NCI-H1092 (cell line): ENCODE measurements at places on chromosomes 3 and 15.

DNA sequence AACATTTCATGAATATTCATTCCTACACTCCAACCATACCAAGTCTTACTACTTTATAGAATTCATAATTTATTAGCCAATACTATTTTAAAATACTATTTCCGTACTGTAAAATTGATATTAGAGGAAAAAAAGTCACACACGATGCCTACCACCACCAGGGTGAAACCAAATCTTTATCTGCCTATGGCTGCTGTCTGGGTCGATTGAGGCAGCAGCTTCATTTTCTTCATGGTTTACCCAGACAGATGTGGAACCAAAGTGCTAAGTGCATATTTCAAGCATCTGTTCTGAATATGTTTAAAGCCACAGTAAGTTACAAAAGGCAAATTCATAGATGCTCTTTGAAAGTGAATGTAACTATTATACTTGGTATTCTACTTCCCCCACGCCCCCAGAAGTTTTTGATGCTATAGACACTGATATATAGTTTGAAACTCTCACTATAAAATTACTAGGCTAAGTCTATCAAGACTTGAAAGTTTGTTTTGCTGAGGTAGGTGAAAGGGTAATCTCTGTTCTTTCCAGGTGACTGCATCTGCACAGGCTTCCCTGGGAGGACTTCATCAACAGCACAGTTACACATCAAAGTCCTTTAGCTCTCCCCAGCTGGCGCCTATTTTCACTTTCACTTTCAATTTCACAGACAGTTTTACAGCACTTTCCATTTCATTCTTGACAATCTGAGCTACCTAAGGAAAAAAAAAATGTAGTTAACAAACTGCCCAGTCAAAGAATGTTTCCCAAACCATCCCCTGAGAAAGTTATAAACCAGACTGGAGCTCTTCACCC lies 113.9 kb downstream of the POLQ start:
- no peak for DNase-seq

GRCh38 chr15:70487387-70487740 lies 276.0 kb downstream of the UACA start:
- no peak for DNase-seq

DNA sequence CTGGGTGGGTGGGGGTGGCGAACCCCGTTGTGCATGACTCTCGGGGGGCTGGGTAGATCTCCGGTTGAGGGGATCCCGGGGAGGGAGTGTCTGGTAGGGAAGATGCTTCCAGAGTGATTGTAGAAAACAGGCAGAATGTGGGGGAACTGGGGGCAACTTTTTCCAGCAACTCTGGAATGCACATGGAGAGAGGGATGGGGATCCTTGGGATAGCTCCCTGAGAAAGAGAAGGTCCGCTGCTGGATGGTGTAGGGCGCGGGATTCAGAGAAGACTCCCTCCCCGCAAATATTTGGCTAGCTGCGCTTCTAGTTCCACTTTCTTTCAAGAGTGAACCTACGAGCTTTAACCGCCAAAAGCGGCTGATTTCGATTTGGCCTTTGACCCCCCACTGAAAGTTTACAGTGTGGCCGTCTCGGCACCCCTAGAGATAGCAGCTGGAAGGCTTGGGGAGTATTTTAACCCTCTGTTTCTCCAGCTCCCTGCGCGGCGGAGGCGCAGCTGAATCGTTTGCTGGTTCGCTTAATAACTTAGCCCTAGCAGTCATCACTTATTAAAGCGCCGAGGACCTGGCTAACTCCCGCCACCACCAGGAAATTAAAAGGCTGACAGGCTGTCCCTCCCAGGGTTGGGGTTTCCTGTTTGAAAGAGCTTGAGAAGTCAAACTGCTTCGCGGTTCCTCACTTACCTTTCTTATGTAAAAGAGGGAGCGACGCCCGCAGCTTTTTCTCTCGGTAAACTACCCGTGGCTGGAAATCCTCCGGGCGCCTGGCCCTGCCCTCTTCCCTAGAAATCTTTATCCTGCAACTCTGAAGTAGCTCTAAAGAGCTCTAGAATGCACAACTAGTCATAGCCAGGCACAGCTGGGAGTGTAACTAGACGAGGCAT lies 1.2 kb downstream of the PHLDB2 start:
- DNase-seq, result peak; percentile 39

DNA sequence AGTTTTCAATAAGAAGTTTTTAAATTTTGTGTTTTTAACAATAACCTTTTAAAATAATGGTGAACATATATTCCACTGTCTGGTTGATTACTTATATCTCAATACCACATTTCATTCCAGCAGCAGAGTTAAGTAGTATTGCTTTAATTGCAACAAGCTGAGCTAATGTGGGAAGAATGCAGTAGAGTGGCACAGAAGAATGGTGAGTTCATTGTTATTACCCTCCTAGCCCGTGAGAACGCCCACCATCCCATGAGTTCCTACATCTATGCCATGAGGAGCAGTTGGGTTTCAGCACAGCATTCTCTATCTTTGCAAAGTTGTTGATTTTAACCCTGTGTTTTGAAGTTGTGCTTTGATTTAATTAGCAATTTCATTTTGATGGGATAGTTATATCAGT lies 17.8 kb upstream of the NR2E3 start:
- no peak for DNase-seq

- DNase-seq, result no peak
Observed at GRCh38 chr3:127221446-127222035, 28.6 kb downstream of the PRR23E start.

GRCh38 chr3:177208781-177209180 lies 11.5 kb upstream of the TBL1XR1 start:
- DNase-seq, result no peak

DNA sequence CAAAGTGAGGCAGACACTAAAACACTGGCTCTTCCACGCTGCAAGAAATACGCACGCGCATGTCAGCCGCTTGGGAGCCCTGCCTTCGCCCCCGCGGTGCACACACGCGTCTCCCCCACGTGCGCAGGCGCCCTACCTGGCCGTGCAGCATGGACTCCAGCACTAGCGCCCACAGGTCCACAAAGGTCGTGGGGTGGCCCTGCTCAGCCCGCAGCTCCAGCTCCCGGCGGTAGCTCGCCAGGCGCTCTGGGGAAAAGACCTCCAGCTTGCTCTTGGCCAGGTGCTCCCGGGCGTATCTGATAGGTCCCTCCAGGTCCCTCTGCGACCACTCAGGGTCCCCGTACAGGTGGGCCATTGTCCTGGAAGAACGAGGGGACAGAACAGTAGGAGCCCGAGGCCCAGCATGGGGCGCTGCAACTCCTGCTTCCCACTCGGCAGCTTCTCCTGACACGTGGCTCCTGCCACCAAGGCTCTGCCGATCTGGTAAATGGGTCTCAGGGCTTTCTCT lies 14.9 kb downstream of the PLA2G4D start:
- no peak for DNase-seq

DNA sequence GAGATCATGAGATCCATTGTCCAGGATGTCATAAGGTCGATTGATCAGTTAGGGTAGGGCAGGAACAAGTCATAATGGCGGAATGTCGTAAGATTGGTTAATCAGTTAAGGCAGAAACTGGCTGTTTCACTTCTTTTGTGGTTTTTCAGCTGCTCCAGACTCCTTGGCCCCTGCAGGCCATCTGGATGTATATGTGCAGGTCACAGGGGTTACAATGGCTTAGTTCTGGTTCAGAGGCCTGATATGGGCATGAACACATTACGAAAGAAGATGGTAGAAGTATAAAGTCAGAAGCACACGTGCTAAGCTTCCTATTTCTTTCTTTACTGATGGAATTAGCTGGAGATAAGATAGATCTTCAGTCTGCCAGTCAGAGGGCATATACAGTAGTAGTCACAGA lies 315.4 kb upstream of the LRRC3B start:
- no peak for DNase-seq

- no peak for DNase-seq
Observed at GRCh38 chr3:6655275-6655674, 205.6 kb upstream of the GRM7 start.

- DNase-seq, result no peak
Observed at GRCh38 chr3:169667166-169668071, 3.9 kb upstream of the MECOM start.

- no peak for DNase-seq
Observed at GRCh38 chr15:90701048-90701447, 16.1 kb upstream of the BLM start.

DNA sequence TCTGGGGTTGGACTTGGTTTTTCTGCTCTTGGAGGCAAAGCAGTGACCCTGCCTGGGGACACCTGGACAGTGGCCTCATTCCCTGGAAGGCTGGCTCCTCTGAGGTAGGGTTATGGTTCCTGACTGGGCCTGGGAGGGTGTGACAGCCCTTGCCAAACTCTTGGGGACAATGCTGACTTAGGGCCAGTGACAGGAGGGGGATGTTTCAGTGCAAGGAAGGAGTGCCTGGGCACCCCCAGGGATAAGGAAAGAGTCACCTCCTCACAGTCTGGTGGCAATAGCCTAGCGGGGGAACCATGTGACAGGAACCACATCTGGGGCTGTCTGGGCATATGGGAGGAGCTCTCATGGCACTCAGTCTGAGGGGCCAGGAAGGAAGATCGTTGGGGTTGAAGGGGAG lies 91.8 kb downstream of the ABHD5 start:
- no peak for DNase-seq

DNA sequence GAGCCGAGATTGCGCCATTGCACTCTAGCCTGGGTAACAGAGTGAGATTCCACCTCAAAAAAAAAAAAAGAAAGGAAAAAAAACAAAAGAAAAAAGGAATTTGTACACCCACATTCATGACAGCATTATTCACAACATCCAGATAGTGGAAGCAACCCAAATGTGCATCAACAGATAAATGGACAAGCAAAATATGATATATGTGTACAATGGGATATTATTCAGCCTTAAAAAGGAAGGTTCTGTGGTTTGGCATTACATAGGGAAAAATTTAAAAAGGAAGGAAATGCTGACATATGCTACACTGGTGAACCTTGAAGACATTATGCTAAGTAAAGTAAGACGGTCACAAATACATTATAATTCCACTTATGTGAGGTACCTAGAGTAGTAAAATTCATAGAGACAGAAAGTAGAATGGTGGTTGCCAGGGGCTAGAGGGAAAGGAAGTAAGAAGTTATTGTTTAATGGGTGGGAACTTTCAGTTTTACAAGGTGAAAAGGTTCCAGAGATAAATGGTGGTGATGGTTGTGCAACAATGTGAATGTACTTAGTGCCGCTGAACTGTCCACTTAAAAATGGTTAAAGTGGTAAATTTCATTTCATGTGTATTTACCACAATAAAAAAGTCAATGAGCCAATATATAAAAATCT lies 118.5 kb downstream of the MYLK start:
- no peak for DNase-seq

- DNase-seq, result no peak
Observed at GRCh38 chr3:185583925-185584324, 2.2 kb upstream of the SENP2 start.

- DNase-seq, result no peak
Observed at GRCh38 chr3:50177346-50177745, 14.1 kb upstream of the GNAT1 start.

GRCh38 chr3:160686955-160687535 lies 10.1 kb downstream of the ARL14 start:
- no peak for DNase-seq

DNA sequence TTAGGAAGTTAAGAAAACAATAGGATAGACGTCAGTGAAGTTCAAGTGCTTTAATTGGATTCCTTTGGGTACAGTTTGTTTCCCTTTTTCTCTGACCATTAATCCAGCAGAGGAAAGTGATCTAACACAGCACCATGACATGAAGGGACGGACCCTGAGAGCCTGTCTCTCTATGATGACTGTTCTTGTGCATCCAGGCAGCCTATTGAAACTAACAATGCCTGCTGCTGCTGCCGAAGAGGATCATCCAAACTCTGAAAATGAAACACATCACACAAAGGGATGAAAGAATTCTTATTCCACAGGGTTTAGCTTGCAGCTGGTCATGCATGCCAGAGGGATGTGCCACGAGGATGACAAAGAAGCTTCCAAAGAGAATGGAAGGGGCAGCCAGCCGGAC lies 75.5 kb downstream of the ZBTB20 start:
- DNase-seq, result no peak

- no peak for DNase-seq
Observed at GRCh38 chr3:37297459-37297858, 123.1 kb upstream of the LRRFIP2 start.

DNA sequence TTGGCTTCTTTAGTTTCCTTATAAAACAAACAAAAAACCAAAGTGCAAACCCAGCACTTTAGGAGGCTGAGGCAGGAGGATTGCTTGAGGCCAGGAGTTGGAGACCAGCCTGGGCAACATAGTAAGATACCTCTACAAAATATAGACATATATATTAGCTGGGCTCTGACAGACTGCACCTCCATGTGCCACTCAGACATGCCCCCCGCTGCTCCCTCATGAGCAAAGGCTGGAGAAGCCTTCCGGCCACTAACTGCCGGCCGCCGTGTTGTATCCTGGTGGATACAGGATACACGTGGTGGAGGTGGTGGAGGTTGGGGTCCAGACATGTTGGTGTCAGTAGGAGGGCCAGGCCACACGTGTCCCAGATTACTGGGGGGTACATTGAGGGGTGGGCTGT lies 29.4 kb upstream of the CCR4 start:
- no peak for DNase-seq

GRCh38 chr15:101067660-101068522 lies 148.7 kb downstream of the LRRK1 start:
- DNase-seq, result no peak

GRCh38 chr3:47012342-47013230 lies 33.1 kb downstream of the NBEAL2 start:
- peak; percentile 8 for DNase-seq

GRCh38 chr15:28252831-28253230 lies 69.1 kb downstream of the HERC2 start:
- DNase-seq, result no peak

DNA sequence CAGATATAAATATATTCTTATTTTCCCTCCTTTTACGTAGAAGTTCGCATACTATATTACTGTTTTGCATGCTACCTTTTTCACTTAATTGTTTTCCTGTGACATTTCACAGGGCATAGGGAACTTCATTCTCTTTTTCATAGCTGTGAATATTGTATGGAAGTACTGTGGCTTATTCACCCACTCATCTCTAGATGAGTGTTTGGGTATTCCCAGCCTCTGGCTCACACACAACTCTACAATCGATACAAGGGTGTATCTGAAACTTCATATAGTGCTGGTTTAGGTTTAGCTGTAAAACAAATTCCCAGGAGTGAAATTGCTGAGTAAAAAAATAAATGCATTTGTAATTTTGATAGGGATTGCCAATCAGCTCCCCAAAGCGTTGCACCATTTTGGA lies 55.3 kb upstream of the MAGI1 start:
- DNase-seq, result no peak

GRCh38 chr3:38725726-38726419 lies 76.4 kb upstream of the SCN5A start:
- no peak for DNase-seq

GRCh38 chr15:69996321-69997160 lies 101.2 kb downstream of the TLE3 start:
- DNase-seq, result peak; percentile 61

- DNase-seq, result no peak
Observed at GRCh38 chr3:162701211-162701610, 1204.6 kb downstream of the OTOL1 start.
